Activated naive CD4-positive, alpha-beta T cell treated with anti-CD3 and anti-CD28 coated beads, Interleukin-2, amount 50 U/mL, for 16 hours (primary cell): ENCODE measurements at places on chromosomes 1 and 21.

GRCh38 chr1:112114540-112114939 lies 125.1 kb upstream of the KCND3 start:
- no peak for DNase-seq

DNA sequence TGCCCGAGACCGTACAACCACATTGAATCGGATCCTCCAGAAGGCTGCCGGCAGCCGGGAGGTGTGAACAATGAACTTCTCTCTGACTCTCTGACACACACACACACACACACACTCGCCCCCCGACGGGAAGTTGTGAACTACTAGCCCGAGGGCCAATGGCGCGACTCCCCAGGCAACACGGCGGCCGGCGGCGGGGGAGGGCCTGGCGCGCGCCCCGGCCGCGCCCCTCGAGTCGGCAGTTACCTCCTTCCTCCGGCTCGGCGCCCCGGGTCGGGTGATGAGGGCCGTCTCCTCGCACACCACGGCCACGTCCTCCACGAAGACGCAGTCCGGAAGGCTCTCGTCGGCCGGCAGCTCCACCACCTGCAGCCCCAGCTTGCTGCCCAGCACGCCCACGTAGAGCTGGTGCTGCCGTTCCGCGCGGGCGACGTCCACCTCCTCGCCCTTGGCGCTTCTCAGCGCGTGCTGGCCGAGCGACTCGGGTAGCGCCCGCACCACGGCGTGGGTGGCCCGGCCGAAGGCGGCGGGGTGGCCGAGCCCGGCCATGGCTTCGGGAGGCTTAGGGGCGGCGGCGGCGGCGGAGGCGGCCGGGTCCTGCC lies 361 bp downstream of the DDAH1 start:
- DNase-seq = peak; percentile 25

- no peak for DNase-seq
Observed at GRCh38 chr1:118200836-118201235, 15.8 kb upstream of the SPAG17 start.

DNA sequence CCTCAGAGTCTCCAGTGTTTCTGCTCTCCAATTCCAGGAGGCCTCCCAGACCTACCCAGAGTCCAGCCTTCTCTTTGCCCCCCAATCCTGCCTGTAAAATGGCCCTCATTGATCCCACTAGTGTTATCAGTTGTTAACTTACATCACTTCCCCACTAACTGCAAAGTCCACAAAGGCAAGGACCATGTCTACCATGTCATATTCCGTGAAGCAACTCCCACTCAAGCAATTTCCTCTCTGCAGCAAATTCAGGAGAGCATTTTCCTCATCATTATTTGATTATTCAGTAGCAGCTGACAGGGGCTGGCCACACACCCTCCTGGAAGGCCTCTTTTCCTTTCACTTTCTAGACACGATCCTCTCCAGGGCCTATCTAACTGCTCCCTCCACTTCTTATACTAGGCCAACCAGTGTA lies 153.5 kb downstream of the RERE start:
- no peak for DNase-seq

DNA sequence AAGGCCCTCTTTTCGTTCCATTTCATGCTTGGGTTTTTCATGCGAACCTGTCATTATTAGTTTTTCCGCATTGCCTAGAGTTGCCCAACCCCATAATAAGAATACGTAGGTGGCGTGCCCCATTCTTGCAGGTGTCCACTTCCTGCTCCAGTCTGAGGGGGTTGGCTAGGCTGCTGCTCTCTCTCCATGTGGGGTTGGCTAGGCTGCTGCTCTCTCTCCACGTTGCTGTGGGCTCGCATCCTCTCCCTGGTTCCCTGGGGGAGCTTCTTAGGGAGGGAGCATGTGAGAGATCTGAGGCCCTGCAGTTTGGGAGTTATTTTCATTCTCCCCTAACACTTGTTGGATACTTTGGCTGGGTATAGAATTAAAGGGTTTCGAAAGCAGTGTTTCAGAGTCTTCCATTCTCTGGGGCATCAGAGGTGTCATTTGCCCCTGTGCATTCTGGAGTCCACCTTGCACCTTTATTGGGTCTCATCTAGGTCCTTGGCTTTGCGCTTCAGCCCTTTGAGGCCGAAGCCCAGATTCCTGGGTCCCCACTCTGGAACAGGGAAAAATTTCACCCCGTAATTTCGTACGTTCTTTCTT lies 8.6 kb downstream of the C1orf35 start:
- no peak for DNase-seq

DNA sequence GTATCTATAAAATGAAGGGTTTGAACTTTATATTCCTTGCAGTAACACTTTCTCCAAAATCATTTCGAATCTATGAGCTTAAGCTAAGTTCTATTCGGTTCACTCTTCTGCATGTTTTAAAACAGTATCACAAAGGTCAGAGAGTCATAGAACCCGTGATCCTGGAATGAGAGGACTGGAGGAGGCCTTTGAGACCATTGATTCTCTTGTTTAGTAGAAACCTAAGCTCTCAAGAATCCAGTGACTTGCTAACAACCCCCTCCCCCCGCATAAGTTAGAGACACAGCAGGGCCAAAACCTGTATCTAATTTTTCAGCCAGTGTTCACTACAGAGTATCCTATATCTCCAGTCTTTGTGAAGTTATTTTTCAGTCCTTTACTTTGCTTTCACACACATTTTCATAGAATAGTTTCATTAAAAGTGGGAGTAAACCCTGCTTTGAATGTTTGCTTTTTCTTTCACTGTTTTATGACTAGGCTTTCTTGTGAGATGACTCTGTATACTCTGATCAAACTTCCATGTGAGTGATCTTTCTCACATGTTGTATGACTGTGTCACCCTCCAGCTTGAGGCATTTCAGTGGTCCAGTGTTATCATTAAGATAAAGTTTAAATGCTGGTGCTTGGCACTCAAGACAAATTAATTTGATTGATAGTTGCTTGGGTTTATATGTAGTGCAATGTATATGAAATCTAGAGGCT lies 275.4 kb upstream of the SGIP1 start:
- no peak for DNase-seq

- no peak for DNase-seq
Observed at GRCh38 chr1:61743431-61743705, 1.1 kb downstream of the PATJ start.

DNA sequence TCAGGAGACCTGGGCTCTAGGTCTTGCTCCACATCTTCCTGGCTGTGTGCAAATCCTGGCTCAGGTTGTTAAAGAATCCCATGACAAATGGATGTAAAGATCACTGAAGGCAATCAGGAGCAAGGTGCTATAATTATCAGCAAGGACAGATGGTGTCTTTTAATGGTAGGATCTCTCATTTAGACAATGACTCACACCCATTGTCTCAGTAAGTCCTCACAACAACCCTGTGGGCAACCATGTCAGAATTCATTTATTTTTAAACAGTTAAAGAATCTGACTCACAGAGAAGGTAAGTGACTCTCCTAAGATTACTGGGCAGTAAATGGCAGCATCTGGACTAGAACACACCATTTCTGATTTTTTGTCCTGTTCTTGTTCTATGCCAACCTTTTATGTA lies 32.8 kb downstream of the RNASEL start:
- no peak for DNase-seq

- DNase-seq = no peak
Observed at GRCh38 chr1:157715736-157716135, 15.2 kb upstream of the FCRL3 start.

DNA sequence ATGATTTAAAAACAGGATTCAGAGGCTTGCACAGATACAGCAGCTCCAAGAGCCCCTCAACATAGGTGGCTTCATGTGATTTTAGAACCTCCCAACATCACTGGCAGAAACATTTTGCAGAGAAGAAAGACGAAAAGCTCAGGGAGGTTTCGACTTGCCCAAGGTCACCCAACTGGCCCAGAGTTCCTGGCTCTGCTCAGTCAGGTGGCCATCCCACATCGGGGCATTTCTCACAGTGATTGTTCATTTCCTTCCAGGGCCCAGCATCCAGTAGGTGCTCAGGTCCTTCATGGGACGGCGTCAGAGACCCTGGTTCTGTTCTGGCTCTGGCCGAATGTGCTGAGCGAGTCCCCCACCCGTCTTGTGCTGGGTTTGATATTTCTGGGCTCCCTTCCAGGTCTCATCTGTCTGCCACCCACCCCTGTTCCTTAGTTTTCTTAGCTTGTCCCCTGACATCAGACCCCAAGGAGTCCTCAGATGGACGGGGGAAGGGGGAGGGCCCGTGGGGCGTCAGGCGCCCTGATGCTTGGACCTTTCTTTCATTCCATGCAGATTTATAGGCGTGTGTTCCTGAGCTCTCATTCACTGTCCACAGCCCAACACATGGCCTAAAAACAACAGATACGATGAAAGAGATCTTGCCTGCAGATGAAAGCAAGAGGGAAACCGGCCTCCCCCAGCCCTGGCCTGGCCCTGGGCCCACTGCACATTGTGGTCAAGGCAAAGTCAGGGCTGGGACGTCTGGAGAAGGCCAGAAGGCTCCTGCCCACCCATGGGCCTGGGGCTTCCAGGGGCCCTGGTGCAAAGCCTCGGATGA lies 123.1 kb upstream of the ZBTB40 start:
- no peak for DNase-seq

DNA sequence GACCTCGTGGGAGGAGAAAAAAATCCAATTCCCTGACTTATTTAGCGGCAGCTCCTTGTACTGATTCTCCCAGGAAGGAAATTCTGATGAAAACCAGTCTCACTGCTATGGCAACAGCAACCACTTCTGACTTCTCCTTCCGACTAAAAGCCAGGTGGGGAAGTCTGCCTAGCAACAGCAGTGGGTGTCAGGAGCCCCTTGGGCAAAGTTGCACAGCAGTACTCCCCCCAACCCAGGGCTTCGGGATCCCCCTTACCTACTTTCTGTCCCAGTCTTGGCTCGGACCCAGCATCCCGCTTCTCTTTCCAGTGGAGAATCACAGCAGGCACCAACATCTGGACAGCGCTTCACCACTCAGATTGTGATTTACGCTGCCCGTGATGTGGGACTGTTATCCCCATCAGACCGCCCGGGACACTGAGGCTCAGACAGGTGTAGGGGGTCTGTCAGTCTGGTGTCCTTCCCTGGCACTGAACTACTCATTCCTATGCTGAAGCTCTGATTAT lies 24.6 kb downstream of the NKAIN1 start:
- DNase-seq = no peak

- DNase-seq = peak; percentile 67
Observed at GRCh38 chr1:2194319-2194897, at the start of gene FAAP20. Gene FAAP20, minus strand, starts transcription at chr1:2194772. Its CDS starts 23 bp downstream, at chr1:2194749.

GRCh38 chr1:182662956-182663355 lies 21.4 kb downstream of the RGS8 start:
- no peak for DNase-seq
